HuH-7 (cell line): ENCODE measurements at places on chromosomes 3 and 15.

DNA sequence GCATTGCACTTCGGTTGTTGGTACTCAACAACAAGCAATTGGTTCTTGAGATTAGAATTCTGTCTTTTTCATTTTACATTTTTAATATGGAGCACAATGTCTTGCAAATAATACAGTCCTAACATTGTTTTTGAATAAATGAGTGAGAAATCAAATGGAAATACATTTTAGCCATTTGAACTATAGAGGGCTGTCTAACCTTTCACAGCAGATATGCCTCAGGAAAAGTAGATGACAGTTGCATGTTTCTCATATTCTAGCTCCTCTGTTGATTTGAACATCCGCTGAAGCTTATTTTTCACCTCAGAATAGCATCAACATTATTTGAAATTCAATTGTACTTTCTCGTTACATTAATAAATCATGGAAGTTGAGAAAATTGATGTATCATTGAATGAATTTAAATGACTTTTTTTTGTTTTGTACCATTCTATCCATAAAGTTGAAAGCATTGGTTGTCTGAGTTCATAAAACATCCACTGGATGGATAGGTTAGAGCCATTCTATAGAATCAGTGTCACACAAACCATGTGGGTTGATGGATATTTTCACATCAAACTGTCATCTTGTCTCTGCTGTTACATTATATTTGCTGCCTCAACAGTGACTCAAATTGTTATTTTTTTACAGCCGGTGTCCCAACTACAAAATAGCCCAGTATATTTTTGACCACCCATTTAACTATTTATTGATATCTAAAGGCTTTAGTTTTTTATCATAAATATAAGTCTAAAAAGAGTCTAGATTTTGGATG is 928.3 kb downstream of the NSUN3 start:
- DNase-seq: no peak

GRCh38 chr3:11757441-11757875 is 89.2 kb downstream of the TAMM41 start:
- no peak for DNase-seq

GRCh38 chr15:69034352-69034751 is 19.9 kb downstream of the NOX5 start:
- DNase-seq: no peak

DNA sequence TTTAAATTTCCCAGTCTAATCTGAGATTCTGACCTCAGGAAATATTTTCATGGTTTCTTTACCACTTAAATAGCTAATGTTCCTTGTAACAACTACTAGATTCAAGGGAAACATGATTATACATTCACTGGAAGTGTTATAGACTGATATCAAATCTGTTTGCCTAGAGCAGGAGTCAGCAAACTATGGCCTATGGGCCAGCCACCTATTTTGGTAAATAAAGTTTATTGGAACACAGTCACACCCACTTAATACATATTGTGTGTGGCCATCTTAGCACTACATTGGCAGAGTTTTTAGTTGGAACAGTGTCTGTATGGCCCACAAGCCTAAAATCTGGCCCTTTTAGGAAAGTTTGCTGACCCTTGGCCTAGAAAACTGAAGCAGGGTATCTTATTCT is 50.1 kb downstream of the GLCE start:
- DNase-seq: no peak

- peak; percentile 47 for DNase-seq
Observed at GRCh38 chr15:39801641-39802309, 19.1 kb upstream of the FSIP1 start.
